HAP-1 (cell line): ENCODE measurements at places on chromosomes 5 and 9.

DNA sequence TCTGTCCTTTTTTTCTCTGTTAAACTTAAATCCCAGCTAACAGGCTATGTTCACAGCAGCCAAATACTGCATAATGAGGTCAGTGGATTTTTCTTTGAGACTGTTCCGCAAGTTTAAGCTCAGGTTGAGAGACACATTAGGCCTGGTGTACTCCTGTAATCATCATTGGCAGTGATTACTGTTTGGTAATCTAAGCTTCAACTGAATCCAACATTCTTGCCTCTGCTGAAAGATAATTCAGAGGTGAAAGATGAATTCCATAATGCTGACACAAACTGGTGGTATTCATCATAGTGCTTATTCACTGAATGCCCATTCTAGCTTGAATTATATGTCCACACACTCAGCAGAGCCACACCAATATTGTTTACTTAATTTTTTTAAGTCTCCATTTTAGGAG is 108.5 kb downstream of the NFIB start:
- DNase-seq = no peak

GRCh38 chr9:89522261-89522958 is 24.5 kb upstream of the SEMA4D start:
- no peak for DNase-seq

DNA sequence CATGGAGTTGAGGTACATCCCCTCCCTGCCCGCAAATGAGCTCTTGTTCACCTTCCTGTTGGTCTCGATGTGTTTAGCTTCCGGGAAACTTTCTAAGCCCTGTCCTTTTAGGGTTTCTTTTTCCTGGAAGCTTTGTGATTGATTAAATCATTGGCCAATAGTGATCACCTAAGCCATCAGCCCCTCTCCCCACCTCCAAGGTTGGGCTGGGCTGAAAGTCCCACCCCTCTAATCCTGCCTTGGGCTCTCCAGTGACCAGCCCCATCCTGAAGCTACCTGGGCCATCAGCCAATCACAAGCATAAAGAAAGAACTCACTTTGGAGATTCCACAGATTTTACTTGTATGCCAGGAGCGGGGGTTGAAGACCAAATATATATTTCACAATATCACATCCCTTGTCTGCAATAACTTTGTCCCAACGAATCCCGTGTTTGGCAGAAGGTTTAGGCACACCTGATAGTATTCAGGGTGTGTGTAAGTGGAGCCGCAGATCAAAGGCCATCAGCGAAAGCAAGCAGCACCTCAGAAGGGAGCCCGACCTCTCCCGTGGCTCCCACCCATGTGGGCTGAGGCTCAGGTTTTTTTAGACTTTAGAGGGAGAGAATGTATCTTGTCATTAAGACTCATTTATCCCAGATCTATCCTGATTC is 20.4 kb downstream of the ROPN1L start:
- no peak for DNase-seq

- DNase-seq = no peak
Observed at GRCh38 chr5:100777680-100778300, 125.3 kb downstream of the ST8SIA4 start.

GRCh38 chr5:180179442-180180420 is 29.3 kb downstream of the RASGEF1C start:
- no peak for DNase-seq

- no peak for DNase-seq
Observed at GRCh38 chr5:67058998-67059743, 137.4 kb downstream of the CD180 start.

DNA sequence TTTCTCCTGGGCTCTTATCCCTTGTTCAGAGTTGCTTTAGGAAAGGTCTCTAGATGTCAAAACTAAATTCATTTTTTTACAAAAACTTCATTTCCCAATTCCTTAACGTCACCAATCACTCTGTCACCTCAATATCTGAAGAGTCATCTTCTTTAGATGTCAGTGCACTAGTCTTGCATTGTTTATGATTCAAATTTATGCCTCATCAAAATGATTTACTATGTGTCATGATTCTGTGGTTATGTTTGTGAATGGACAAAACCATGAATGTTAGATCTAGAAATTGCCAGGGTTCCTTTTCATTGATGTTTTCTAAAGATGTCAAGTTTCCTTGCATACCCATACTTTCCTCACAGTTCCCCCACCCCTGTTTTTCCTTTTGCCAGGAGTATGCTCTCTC is 21.5 kb downstream of the CWC27 start:
- DNase-seq = no peak
